Right ventricle myocardium inferior (tissue), 1 donor: ENCODE measurements at places on chromosomes 16 and 17. TPM values are rescaled to one million over a fixed set of nuclear protein-coding genes. Genes with fewer than 3 reads are reported as not detected.
A peak's percentile ranks its signal among the peaks of the same experiment; 100 is the strongest.

The TBC1D3I gene
- not detected for total RNA-seq

- DNase-seq, result no peak
Measured at GRCh38 chr17:81867170-81867990, 3.8 kb downstream of the ARHGDIA start.

The DNAH17 gene
- not detected for total RNA-seq

The HS3ST3B1 gene
- total RNA-seq, result 1.5 TPM

- no peak for DNase-seq
Measured at GRCh38 chr17:70137451-70138230, 31.7 kb upstream of the KCNJ2 start.

GRCh38 chr16:84672276-84673202 is 24.2 kb downstream of the KLHL36 start:
- peak; percentile 90 for DNase-seq

- DNase-seq, result no peak
Measured at GRCh38 chr17:31568539-31568938, 177.1 kb downstream of the RAB11FIP4 start.

The CLN3 gene
- 14.8 TPM for total RNA-seq

The TPSD1 gene
- 0.54 TPM for total RNA-seq

The SLC46A1 gene
- total RNA-seq, result 7.7 TPM

- no peak for DNase-seq
Measured at GRCh38 chr16:84326545-84326944, 31.9 kb downstream of the WFDC1 start.

The TBC1D26 gene
- total RNA-seq, result not detected

The RNF222 gene
- not detected for total RNA-seq

GRCh38 chr16:4700997-4701743 is 7.8 kb downstream of the NUDT16L1 start:
- DNase-seq, result peak; percentile 79

The NAGPA gene
- total RNA-seq, result 6.5 TPM

- peak; percentile 77 for DNase-seq
Measured at GRCh38 chr16:9370061-9370491, 278.6 kb downstream of the HAPSTR1 start.

The MYH4 gene
- total RNA-seq, result not detected

GRCh38 chr17:55480631-55481315 is 30.5 kb downstream of the SMIM36 start:
- DNase-seq, result no peak
